ENCODE measurements at places on chromosomes 3 and 15.

GRCh38 chr3:111414531-111414930 is 127.5 kb upstream of the CD96 start:
- no peak for DNase-seq

GRCh38 chr3:116037954-116038911 is 407.1 kb downstream of the LSAMP start:
- no peak for DNase-seq

DNA sequence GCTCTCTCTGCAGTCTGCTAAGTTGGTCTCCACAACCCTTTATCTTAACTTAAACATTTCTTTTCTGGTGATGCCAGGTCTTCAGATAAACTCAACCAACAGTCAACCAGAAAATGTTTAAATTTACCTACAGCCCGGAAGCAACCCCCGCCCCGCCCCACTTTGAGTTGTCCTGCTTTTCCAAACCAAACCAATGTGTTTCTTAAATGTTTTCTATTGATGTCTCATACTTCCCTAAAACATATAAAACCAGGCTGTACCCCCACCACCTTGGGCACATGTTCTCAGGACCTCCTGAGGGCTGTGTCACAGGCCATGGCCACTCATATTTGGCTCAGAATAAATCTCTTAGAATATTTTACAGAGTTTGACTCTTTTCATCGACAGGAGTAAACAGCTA is 13.2 kb upstream of the GPR160 start:
- DNase-seq, result no peak

DNA sequence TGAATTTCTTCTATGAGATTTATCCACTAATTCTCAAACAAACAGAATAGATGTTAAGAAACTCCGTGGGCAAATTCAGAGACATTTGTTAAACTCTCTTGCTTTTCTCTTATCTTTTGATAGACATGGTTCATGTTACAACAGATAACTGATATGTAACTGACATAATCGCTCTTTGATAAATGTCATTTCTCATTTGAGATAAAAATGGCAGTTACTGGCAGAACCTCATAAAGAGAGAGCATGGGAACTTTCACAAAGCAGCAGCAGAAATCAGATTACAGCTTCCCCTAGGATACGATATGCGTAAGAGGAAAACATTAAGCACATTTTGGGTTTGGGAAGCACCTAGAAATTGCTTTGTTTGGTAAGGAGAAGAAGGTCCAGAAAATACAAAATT is 126.1 kb downstream of the CADPS start:
- DNase-seq, result no peak

GRCh38 chr3:7062714-7063113 is 201.8 kb downstream of the GRM7 start:
- DNase-seq, result no peak

GRCh38 chr15:99154271-99154670 is 49.4 kb downstream of the SYNM start:
- DNase-seq, result no peak

GRCh38 chr15:58541410-58542087 is 109.8 kb downstream of the LIPC start:
- no peak for DNase-seq

DNA sequence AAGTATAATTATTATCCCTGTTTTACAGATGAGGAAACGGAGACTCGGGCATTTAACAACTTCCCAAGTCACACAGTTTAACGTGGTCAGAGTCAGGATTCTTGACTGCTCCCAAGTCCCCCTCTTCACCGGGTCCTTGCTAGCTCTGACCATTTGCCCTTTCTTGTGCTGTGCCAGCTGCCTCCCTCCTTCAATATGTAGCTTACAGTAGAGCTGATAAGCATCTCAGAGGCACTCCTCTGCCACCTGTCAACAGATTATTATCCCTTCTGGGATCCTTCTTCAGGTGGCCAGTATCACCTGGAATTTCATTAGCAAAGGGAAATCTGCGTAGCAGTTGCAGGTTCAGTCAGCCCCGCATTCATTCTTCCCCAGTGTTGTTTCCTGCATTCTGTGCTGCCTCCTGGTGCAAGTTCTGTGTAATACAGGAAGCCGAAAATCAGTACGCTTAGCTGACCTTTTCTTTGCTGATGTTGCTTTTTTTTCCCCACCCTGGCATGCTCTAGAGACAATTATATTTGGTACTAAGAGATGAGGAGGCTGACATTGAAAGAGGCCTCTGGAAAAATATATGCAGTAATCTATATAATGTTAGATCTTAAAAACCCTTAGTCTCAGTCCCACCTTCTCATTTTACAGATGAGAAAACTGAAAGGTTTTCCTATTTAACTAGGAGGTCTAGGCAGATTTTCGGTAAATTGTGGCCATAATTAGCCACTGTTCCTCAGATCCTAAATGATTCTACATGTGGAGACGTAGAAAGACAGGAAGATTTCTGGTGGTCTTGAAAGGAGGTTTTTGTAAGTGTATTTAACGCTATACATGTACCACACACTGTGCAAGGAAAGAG is 24.8 kb downstream of the TMOD2 start:
- no peak for DNase-seq

DNA sequence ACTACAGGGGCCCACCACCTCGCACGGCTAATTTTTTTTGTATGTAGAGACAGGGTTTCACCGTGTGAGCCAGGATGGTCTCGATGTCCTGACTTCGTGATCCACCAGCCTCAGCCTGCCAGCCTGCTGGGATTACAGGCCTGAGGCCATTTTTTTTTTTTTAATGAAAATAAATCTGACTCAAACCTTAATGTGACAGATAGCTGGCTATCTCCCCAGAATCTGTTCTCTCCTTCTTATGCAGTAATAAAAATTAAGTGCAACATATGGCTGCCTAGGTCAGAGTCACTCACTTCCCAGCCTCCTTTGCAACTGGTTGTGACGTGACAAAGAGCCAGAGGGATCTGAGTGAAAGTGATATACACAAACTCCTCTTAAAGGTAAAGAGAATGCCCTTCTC is 53.0 kb downstream of the ZNF148 start:
- DNase-seq, result no peak

DNA sequence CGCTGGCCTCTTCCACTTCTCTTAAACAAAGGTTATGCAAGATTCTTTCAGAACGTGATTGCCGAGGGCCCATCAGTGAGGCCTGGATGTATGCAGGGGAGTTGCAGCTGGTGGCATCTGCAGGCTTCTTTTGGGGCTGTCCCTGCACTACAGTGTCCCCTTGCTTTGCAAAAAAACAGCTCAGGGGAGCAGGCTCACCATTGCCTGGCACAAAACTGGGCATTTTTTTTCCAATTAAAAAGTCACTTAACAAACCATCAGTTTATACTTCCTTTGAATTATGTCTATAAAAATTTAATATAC is 148.6 kb downstream of the ATP10A start:
- DNase-seq, result no peak

DNA sequence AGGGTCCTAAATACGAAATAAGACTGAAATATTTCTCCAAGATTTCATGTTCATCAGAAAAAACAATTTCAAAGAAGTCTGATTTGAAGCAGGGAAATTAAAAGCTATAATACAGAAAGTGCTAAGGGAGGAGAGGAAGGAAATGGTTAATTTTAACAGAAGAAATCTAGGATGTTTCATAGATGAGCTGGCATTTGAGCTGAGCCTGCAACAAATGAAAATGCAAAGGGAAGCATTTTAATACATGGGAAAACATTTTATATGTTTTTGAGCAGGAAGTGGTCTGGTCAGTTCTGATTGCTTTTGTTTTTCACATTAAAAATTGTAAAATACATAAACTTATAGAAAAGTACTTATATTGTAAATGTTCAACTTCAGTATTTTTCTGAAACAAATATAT is 17.2 kb upstream of the RAP2B start:
- DNase-seq, result no peak

- no peak for DNase-seq
These were observed 80.7 kb downstream of the TIGIT start for GRCh38 chr3:114374433-114374990.

GRCh38 chr15:56690733-56691132 is 42.6 kb downstream of the ZNF280D start:
- no peak for DNase-seq
